Nephron progenitor cell (in vitro differentiated cells): ENCODE measurements at places on chromosomes 11 and 22.

- no peak for DNase-seq
Measured at GRCh38 chr11:68994161-68994893, 13.5 kb upstream of the MRGPRD start.

- DNase-seq, result no peak
Measured at GRCh38 chr22:49340406-49340805, 487.3 kb downstream of the BRD1 start.

GRCh38 chr22:35195821-35196220, 61.5 kb upstream of the HMGXB4 start:
- no peak for DNase-seq

- no peak for DNase-seq
Measured at GRCh38 chr22:24593836-24594568, 1.1 kb upstream of the LRRC75B start.

- peak; percentile 87 for DNase-seq
Measured at GRCh38 chr11:58927393-58928106, 11.7 kb upstream of the GLYATL1 start.

GRCh38 chr11:34213366-34213765, 107.9 kb downstream of the NAT10 start:
- DNase-seq, result no peak

GRCh38 chr22:36383110-36383581, 4.6 kb downstream of the MYH9 start:
- no peak for DNase-seq

DNA sequence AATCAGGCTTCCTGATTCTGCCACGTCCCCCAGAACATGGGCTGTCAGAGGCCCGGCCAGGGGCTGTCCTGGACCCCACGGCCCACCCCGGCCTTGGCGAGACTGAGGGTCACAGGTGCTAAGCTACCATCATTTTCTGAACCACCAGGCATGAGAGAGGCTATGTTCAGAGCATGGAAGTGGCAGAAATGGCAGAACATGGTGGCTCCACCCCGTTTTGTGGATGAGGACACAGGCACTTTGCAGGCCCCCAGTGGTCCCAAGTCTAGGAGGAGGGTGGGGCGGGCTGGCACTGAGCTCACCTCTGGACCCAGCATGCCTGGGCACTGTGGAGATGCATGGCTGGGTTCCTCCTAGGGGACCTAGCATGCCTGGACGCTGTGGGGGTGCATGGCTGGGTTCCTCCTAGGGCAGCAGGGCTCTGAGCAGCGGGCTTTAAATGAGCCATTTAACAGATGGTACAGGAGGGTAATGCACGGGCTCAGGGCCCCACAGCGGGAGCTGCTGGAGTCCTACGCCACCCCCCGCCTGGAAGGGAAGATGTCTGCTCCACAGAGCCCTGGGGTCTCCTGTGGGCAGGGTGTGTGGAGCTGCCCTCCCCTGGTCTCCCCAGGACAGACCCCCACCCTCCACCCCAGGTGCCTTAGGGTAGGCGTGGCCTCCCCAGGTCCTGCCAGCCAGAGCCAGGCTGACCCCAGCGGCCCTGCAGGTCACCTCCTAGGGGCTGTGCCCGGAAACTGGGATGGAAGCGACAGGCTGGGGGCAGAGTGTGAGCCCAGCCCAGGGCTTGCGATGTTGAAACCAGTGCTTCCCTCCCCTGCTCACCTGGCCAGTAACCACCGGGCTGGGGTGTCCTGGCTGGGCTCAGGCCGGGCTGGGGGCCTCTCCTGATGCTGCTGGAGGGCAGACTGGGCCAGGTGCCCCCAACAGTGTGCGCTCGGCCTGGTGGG, 6.1 kb upstream of the MUC5AC start:
- DNase-seq, result no peak

DNA sequence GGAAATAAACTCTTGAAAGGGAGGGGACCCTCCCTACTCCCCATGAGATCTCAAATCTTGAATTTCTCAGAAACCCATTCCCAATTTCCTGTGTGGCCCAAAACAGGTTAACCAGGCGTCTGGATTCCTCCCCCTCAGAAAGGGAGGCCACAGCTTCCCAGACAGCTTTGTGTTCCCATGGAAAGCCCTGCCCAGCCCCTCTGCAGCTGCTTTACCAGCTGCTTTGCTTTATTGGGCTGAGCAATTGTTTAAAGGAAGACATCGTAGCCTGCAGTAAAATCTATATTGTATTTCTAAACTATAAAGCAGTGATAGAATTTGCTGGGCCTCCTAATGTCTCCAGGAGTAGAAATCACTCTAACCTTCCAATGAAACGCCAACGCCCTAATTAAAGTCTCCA, 97.4 kb downstream of the CHST1 start:
- no peak for DNase-seq

GRCh38 chr22:45537734-45538181, 35.1 kb downstream of the FBLN1 start:
- DNase-seq, result no peak
